CD4-positive, alpha-beta T cell treated with Interleukin-4 for 1 hour (primary cell): ENCODE measurements at places on chromosomes 1 and 21.

DNA sequence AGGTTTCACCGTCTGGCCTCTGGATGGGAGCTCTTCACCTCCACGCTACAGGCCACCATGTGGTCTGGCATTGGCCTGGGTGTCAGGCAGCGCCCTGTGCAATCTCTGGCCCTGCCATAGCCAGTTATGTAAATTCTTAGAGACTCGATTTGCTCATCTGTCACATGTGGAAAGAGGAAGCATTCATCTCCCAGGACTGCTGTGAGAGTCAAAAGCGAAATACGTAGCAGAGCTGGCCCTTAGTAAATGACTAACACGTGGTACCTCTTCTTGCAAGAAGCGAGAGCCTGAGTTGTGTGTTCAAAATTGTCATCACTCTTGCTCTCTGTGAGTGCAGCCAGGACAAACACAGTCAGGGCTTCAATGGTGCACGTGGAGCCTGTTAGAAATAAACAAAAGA, 159.0 kb upstream of the BACE2 start:
- DNase-seq, result no peak

GRCh38 chr1:63643926-63644325, 50.7 kb downstream of the PGM1 start:
- no peak for DNase-seq

- DNase-seq, result no peak
Observed at GRCh38 chr1:233988963-233989696, 84.7 kb downstream of the SLC35F3 start.

DNA sequence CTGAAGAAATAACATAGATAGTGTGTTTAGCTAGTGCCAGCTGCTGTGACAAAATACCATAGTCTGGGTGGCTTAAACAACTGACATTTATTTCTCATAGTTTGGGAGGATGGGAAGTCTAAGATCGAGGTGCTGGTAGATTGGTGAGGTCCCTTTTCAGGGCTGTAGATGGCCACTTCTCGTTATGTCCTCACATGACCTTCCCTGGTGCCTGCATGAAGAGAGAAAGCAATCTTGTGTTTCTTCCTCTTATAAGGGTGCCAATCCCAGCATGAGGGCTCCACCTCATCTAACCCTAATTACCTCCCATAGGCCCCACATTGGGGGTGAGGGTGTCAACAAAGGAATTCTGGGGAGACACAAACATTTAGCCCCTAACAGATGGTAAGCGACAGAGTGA, 9.3 kb downstream of the MTARC2 start:
- no peak for DNase-seq

DNA sequence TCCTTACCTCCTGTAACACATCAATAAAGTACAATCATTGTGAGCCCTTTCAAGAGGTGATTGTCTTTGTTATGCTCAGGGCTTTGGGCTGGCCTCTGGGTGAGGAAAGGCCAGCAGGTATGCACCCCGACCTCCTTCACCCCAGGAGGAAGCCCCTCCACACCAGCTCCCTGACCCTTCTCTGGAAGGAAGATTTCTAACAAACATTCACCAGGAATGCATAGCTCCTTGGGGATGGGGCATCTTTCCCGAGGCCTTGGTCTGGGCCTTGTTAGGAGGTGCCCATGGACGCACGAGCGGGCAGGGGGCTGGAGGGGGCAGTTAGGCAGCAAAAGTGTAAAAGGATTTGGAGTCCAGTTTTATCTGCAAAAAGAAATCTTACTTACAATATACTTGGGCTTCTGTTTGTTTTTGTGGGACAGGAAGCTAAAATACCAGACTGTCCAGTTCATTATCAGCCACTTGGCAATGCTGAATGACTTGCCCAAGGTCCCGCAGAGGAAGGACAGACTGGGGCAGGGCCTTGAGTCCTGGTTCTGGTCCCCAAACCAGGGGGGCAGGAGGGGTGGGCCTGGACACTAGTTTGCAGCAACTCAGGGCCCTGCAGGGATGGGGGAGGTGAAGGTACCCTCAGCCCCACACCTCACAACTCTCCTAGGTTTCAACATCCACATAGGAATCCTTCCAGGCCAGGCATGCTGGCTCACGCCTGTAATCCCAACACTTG, 10.1 kb downstream of the ZC3H12A start:
- no peak for DNase-seq

- DNase-seq, result no peak
Observed at GRCh38 chr21:14748662-14749061, 202.5 kb upstream of the SAMSN1 start.

- DNase-seq, result no peak
Observed at GRCh38 chr1:10286244-10286643, 75.9 kb downstream of the KIF1B start.
